ENCODE measurements at places on chromosomes 16 and 17.

- DNase-seq, result peak; percentile 55
Measured at GRCh38 chr16:85369741-85370528, 243.2 kb upstream of the GSE1 start.

DNA sequence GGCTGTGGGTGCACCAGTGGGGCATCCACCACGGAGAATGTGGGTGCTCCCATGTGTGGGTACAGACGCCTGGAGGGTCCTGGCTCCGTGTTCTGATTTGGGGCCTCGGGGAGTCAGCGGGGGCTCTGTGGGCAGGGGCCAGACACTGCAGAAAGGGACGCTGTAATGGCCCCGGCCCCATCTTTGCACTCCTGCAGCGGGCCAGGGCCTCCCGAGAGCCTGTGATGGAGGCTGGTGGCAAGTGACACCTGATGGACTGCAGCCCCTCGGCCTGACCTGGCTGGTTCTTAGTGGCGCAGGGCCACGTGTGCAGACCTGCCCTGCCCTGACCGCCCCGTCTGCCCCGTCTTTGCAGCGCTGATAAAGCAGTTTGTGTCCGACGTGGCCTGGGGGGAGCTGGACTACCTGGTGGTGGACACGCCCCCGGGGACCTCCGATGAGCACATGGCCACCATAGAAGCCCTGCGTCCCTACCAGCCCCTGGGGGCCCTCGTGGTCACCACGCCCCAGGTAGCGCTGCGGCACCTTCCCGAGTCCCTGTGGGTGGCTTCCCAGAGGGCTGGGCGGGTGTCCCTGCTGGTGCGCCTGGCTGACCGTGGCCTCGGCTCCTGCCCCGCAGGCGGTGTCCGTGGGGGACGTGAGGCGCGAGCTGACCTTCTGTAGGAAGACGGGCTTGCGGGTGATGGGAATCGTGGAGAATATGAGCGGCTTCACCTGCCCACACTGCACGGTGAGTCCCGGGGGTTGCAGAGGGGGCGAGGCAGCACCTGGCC, 4.7 kb downstream of the NUBP2 start:
- DNase-seq, result peak; percentile 1

- DNase-seq, result no peak
Measured at GRCh38 chr17:69350911-69351310, 24.0 kb upstream of the ABCA5 start.

DNA sequence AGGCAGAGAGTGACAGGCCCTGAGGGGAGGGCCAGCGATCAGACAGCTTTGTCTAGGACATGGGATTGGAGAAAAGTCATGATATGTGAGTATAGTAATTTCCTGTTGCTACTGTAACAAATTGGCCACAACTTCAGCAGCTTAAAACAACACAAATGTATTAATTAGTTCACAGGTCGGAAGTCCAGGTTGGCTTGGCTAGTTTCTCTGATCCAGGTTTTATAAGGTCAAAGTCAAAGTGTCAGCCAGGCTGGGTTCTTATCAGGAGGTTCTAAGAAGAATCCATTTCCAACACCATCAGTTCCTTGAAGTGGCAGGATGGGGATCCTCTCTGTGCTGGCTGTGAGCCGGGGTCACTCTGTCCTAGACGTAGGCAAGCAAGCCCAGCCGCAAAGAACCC, 76.2 kb upstream of the SEC14L1 start:
- no peak for DNase-seq

GRCh38 chr16:280552-280951, at the start of gene ARHGDIG:
Gene ARHGDIG (plus strand): TSS chr16:280591. CDS start chr16:280681, 90 bp downstream.
- no peak for DNase-seq

- no peak for DNase-seq
Measured at GRCh38 chr16:50688083-50688482, 5.3 kb upstream of the NOD2 start.

GRCh38 chr17:17970699-17971430, 1.3 kb downstream of the TOM1L2 start:
- DNase-seq, result no peak

GRCh38 chr17:27544350-27545131, 86.4 kb upstream of the LGALS9 start:
- peak; percentile 27 for DNase-seq

- DNase-seq, result no peak
Measured at GRCh38 chr16:86410081-86410480, 100.2 kb upstream of the FOXF1 start.

GRCh38 chr17:49349541-49349940, 12.5 kb downstream of the ZNF652 start:
- DNase-seq, result no peak

GRCh38 chr16:61313931-61314330, 722.3 kb downstream of the CDH8 start:
- DNase-seq, result no peak

DNA sequence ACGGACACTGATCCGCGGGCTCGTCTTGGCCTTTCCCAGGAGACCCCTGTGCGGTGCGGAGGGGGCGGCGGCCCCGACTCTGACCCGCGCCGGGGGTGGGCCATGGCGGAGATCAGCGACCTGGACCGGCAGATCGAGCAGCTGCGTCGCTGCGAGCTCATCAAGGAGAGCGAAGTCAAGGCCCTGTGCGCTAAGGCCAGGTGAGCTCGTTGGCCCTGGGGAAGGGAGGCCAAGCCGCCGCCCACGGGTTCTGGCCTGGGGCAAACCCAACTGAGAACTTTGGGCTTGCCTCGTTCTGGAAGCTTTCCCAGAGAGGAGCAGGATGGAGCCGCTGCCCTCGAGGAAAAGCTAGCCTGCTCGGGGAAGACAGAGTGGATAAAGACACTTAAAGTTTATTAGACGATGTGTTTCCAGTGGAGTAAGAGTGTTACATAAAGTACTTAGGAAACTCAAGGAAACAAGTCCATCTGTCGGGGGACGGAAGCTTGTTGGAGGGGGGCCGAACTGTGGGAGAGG, 540 bp downstream of the PPP4C start:
- DNase-seq, result no peak

GRCh38 chr17:33291248-33292200, 1.6 kb downstream of the ASIC2 start:
- DNase-seq, result no peak

DNA sequence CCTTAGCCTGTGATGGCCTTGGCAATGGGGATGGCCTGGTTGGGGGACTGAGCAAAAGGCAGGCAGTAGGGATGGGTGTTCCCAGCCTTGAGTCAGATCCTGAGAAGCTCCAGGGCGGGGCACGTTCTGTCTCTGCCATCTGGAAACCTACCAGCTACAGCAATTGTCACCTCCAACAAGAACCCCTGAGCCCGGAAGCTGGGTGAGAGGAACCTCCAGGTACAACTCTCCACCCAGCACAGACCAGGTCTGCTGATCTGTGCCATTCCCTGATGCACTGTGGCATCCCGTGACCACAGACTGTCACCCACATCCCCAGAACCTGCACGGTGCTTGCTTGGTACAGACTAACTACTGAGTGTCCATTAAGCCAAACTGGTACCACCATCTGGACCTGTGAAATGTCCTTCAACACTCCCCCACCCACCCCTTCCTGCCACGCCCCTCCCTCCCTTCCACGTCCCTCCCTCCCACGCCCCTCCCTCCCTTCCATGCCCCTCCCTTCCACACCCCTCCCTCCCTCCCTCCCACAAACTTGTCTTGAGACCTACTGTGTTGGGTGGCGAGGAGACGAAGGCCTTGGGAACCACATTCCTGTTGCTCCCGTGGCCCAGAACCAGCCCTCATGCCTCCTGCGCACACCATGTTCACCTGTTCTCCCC, 16.6 kb downstream of the MYO15B start:
- DNase-seq, result no peak

- DNase-seq, result no peak
Measured at GRCh38 chr16:79713609-79714309, 113.2 kb upstream of the MAF start.

- peak; percentile 4 for DNase-seq
Measured at GRCh38 chr16:30187971-30188561, 4.7 kb downstream of the CORO1A start.

GRCh38 chr16:482468-483185, 44.9 kb upstream of the CAPN15 start:
- DNase-seq, result no peak

- DNase-seq, result no peak
Measured at GRCh38 chr17:2755891-2756724, 6.7 kb upstream of the CCDC92B start.

- peak; percentile 75 for DNase-seq
Measured at GRCh38 chr16:78742501-78743283, 643.2 kb downstream of the WWOX start.

- no peak for DNase-seq
Measured at GRCh38 chr16:59181821-59182420, 447.8 kb upstream of the GOT2 start.

GRCh38 chr17:58710948-58711552, 18.6 kb downstream of the RAD51C start:
- DNase-seq, result peak; percentile 12

- DNase-seq, result no peak
Measured at GRCh38 chr17:3907483-3908216, 8.6 kb downstream of the P2RX1 start.

GRCh38 chr17:1192911-1193699, 13.3 kb upstream of the ABR start:
- DNase-seq, result no peak

GRCh38 chr16:16127469-16128116, 95.7 kb downstream of the ABCC6 start:
- DNase-seq, result peak; percentile 62

DNA sequence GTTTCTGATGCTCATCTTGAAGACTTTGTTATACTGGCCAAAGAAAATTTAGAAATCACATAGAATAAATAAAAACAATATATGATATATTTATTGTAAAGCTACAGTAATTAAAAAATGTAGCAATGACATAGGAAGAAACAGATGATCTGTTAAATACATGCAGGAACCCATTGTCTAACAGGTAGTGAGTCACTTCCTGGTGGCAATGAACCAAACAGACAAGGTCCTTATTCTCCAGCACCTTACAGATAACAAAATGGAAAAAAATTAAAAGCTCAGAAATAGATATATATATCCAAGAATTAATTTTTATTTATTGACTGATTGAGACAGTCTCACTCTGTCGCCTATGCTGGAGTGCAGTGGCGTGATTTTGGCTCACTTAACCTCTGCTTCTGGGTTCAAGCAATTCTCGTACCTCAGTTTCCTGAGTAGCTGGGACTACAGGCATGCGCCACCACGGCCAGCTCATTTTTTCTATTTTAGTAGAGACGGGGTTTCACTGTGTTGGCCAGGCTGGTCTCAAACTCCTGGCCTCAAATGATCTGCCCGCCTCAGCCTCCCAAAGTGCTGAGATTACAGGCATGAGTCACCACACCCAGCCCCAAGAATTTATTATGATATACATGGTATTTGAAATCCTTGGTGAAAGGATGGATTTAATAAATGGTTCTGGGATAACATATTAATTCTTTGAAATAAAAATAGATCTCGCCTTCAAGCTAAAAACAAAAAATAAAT, 7.5 kb downstream of the NETO2 start:
- no peak for DNase-seq

DNA sequence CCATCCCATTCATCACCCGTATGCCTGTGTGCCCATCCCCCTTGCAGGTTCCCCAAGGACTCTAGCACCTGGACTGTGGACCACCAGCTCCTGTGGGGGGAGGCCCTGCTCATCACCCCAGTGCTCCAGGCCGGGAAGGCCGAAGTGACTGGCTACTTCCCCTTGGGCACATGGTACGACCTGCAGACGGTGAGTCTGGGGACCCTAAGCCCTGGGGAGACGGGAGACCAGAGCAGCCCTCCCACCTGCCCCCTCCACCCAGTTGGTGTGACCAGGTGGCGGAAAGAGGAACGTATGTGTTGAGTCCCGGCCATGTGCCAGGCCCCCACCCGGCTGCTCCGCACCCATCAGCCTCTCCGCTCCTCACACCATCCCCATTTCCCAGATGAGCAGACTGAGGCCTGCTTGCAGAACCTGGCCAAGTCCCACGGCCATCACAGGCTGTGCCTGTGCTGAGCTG, 15.6 kb downstream of the GAA start:
- DNase-seq, result no peak

DNA sequence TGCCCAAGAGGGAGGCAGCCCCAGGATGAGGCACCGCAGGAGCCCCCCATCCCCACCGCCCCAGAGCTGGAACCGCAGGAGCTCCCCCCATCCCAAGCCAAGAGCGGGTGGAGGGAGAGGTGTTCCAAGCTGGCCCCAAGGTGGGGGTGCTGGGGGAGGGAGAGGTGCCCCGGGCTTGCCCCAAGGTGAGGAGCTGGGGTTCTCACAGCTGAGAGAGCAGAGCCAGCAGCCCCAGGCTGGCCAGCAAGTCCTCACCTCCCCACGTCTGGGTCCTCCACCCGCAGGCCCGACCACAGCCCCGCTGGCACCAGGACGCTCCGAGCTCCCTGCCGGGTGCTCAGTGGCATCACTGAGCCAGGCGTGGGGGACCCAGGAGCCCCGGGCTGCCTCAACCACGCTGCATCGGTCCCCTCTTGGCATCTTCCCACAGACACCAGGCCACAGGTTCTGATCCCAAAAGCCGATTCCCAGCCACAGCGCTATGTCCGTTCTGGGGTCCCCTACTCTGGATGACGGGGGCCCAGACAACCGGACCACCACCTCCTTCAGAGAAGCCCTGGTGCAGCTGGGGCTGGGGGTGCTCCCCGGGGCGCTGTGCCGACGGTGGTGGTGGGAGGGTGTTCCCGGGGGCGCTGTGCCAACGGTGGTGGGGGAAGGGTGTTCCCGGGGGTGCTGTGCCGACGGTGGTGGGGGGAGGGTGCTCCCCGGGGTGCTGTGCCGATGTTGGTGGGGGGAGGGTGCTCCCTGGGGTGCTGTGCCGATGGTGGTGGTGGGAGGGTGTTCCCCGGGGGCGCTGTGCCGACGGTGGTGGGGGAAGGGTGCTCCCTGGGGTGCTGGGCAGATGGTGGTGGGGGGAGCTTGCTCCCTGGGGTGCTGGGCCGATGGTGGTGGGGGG, 15.4 kb upstream of the WDR45B start:
- no peak for DNase-seq

GRCh38 chr16:77385481-77385880, 49.4 kb downstream of the ADAMTS18 start:
- DNase-seq, result no peak

- no peak for DNase-seq
Measured at GRCh38 chr16:15897121-15897780, 8.8 kb upstream of the CEP20 start.

DNA sequence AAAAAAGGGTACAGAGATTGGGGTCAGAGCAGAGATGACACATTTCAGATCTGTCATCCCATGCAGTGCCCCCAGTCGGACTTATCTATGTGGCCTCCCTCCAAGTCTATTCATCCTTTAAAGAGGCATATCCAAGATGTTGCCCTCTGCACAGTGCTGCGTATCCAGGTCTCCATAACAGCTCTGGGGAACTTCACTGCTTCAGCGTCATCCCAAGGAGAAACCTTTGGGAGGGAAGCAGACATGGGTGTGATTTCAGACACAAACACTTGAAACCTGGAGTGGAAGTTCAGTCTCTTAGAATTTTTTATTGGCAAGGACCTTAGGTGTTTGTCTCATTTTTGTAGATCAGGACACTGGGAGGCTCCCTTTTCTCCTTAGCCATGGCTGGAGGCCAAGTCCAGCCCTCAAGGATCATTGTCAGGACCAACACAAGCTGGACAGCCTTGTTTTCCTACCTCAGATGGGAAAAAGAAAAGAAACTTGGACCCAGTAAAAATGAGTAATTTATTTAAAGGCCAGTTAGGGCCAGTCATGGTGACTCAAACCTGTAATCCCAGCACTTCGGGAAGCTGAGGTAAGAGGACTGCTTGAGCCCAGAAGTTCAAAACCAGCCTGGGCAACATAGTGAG, 23.9 kb upstream of the NLK start:
- DNase-seq, result no peak
